ENCODE measurements at places on chromosomes 11 and 22.

DNA sequence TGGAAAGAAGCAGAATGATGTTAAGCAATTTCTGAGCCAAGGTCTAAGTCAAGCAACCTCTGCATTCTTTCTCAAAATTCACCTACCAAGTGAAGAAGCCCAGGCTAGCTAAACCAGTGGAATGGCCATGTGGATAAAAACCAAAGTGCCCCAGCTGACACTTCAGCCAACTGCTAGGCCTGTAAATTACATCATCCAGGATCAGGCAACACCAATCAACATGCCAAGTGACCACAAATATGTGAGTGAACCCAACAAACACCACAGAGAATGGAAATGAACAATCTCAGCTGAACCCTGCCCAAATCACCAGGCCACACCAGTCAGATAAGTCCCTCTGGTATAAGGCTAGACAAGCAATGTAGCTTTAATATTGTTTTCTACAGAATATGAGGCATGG lies 25.1 kb upstream of the FJX1 start:
- DNase-seq, result no peak

DNA sequence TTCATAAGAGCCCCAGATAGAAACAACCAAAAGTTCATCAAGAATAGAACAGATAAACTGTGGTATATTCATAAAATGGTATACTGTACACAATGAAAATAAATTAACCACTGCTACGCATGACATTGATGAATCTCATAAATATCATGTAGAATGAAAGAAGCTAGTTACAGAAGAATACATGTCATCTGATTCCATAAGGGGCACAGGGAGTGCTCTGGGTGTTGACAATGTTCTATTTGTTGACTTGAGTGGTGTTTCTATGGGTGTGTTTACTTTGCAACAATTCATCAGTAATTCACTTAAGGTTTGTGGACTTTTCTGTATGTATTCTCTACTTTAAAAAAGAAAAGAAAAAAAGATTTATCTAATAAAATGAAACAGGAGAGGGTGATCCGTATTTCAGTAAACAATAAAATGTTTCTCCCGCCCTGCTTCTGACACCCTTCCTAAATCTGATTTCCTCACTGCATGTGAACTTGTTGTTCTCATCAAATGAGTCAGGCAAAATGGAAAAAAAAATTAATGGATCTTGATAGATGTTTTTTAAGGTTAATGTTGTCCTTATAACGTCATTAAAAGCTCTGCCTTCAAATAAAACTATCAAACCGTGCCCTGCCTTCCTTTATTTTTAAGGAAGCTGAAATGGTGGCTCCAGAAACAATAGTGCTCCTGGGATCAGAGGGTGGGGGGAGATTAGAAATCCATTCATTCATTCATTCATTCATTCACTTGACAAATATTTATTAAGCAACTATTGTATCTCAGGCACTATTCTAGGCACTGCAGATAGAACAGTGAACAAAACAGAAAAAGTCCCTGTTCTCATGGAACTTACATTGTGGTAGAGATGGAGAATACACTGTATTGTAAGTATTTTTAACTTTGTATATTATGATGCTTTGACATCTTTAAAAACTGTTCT lies 77.2 kb upstream of the CD44 start:
- DNase-seq, result no peak

- no peak for DNase-seq
These were observed 18.8 kb downstream of the SC5D start for GRCh38 chr11:121311373-121311772.

GRCh38 chr11:64865286-64866172 lies 12.9 kb downstream of the EHD1 start:
- no peak for DNase-seq

GRCh38 chr22:32720924-32721323 lies 80.6 kb upstream of the TIMP3 start:
- DNase-seq, result no peak

DNA sequence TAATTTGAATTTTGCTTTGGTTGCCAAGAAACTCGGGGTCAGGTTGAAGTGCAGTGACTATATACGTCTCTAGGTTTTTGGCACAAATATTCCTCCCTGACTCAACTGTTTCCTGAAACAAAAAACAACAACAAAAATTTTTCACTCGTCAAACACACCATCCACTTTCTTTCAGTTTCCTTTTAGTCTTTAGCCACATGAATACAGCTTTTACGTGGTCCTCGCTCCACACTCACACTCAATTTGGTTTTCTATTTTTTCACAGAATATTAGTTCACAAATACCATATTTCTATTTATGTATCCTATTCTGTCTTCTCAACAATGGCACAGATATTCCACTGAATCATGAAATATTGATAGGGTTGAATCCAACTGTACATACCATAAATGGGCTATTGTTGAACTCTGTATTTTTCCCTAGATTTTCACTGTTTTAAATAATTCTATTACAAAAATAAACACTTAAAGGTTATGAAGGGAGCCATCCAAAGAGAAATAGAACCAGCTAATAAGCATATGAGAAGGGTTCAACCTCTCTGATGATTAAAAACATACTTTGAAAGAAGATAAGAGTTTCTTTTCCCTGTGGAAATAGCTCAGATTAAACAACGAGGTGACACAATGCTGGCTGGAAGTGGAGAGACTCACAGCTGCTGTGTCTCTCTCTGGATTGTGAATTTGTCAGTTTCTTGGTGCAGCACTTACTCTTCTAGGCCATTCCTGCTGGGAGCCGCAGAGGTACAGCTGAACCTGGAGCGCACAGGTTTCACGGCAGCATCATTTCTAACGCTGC lies 5.1 kb upstream of the FBLN1 start:
- DNase-seq, result no peak

- DNase-seq, result no peak
These were observed 66.0 kb upstream of the LARGE1 start for GRCh38 chr22:33986167-33986771.

- no peak for DNase-seq
These were observed 132.6 kb downstream of the NTM start for GRCh38 chr11:131503017-131503416.

DNA sequence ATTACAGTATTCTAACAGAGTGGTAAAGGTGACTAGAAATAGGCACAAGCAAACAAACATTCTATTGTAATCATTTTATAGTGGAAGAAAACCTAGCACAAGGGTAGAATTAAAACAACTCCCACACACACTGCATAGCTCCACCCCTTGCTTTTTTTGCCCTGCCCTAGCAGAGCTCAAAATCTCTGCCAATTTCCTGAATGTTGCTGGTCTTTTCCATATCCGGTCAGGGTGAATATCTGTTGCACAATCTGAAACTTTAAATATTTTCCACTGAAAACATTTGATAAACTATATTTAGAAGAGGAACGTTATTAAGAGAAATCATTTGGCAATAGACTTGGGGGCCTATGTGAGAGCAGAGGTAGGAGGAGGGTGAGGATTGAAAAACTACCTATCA lies 2.7 kb downstream of the SPA17 start:
- DNase-seq, result no peak

- no peak for DNase-seq
These were observed 82.1 kb downstream of the PIWIL4 start for GRCh38 chr11:94649254-94649653.

DNA sequence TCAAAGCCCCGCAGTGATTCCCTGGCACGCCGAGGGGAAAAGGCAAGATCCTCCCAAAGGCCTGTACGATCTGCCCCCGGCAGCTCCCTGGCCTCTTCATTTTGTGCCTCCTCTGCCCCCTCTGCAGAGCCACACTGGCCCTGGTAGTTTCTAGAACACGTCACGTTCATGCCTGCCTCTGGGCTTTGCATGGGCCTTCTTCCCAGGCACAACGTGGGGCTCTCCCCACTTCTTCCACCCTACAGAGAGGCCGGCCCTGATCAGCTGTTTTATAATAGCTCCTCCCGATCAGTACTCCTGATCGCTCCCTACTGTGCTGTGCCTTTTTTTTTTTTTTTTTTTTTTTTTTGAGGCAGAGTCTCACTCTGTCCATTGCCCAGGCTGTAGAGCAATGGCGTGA lies 78.4 kb downstream of the PTPRJ start:
- no peak for DNase-seq

DNA sequence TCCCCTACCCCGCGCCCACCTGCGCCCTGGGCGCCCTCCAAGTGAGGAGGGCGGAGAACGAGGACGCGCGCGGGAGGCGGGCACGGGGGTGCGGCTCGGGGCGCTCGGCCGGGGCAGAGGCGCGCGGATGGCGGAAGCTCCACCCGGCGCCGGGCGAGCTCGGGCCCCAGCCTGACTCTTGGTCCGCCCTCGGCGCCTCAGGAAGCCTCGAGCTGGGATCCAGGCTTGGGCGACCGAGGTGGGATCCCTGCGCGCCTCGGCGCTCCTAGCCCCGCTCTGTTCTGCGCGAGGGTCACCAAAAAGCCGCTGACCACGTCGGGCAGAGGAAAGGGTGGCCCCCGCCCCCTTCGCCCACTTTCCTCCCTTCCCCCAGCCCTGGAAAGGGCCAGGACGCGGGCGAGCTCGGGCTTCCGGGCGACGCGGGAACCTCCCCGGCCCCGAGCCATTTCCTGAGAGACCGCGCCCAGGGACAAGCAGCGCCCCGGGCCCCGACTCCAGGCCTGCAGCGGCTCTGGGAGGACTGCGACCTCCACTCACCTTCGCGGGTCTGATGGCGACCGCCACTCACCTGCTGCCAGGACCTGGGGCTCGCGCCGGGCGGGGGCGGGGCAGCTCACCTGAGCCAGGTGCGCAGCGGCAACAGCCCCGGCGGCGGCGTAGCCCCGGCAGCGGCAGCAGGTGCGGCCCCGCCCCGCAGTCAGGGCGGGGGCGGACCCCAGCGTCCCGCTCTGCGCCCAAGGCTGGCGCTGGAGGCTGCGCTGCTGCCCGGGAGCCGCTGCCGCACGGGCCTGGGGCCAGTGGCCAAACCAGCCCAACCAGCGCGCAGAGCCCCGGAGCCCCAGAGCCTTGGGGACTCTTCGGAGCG lies 2.2 kb upstream of the SIGIRR start:
- peak; percentile 44 for DNase-seq

- no peak for DNase-seq
These were observed 55.5 kb downstream of the CHST1 start for GRCh38 chr11:45609902-45610301.

- no peak for DNase-seq
These were observed 24.5 kb downstream of the MOB2 start for GRCh38 chr11:1461826-1462697.

DNA sequence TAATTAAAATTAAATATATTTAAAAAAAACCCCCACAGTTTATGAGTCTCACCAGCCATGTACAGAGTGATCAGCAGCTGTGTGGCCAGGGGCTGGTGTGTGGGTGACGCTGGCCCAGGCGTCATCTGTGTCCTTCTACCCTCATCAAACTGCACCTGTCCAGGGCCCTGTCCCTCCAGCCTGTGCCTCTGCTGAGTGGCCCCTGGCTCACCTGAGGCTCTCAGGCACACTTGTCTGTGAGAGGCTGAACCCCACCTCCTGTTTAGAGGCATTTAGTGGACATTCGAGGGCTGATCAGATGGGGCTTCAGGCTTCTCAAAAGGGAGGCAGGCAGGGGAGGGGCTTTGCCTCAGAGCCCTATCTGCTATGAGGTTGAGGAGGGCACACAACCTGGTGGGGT lies 29.9 kb upstream of the SMIM38 start:
- no peak for DNase-seq

GRCh38 chr11:35078470-35078735 lies 60.6 kb upstream of the CD44 start:
- DNase-seq, result no peak
